ENCODE measurements at places on chromosomes 16 and 17.

- DNase-seq, result no peak
These were observed 47.2 kb downstream of the GPRC5B start for GRCh38 chr16:19837331-19837980.

DNA sequence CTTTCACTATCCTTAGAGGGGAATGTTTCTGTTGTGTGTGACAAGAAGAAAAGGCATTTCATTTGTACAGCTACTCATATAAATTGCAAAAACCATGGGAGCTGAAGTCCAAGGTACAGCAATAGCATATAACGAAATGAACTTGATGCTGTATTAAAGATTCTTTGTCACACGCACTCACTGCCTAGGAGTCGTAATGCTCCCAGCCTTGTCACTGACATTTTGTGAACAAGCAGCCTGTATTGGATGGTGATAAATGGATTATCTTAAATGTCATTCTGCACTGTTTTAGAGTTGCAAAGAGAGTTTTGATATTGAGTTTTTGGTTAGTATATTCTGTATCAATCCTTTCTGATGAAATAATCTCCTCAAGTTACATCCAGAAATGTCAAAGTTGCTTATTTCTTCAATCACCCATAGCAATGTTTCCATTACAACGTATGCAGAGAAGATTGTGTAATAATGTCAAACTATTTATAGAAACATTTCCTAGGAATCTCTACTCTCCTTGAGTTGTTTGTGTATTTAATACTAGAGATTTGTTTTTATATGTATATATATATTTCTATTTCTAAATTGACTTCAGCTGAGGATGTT, 270.6 kb downstream of the FTO start:
- no peak for DNase-seq

DNA sequence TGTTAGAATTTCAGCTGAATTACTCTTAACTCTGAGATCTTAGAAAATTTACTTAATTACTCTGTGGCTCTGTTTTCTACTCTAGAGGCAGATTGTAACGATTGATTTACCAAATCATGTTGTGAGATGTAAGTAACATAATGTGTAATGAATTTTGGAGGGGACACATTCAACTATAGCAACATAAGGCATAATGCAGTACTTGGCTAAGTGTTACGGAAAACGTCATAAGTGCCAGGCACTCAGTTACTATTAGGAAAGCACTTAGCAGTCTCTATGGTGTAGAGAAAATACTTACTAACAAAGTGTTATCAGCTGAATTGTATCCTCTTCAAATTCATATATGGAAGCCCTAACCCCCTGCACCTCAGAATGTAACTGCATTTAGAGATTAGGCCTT, 40.6 kb upstream of the CDH8 start:
- DNase-seq, result no peak

DNA sequence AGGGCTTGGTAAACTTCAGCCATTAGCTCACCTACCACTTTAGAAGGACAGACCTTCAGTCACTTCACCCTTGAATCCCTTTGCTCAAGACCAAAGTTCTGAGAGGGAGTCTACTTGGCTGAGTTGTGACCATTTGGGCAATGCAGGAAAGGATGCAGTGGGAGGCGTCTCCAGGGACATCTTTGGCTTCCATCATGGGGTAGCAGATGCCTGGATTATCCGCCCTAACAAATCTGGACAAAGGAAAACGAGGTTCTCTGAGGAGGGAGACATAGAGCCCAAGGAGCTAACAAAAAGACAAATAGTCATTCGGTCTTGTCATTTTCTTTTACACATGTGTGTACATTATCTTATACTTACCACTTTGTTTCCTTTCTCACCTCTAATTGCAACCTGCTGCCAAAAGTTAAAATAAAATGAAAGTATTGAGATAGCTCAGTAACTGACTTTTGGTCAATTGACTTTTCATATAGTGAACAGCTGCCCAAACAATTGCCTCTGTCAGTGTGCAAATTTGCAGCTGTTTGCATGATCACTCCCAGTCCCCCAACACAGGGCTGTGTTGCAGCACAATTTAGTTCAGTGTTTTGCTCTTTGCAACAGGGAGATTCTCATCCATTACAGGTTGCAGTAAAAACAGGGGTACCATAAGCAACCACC, 108.9 kb upstream of the EEF2KMT start:
- no peak for DNase-seq

All from posterior cingulate gyrus (tissue), 11 donors.